ENCODE measurements at places on chromosomes 4 and X.

- DNase-seq = no peak
These were observed 5.5 kb upstream of the USP53 start for GRCh38 chr4:119207051-119207450.

- no peak for DNase-seq
These were observed 41.3 kb downstream of the TMEM131L start for GRCh38 chr4:153507310-153508073.

DNA sequence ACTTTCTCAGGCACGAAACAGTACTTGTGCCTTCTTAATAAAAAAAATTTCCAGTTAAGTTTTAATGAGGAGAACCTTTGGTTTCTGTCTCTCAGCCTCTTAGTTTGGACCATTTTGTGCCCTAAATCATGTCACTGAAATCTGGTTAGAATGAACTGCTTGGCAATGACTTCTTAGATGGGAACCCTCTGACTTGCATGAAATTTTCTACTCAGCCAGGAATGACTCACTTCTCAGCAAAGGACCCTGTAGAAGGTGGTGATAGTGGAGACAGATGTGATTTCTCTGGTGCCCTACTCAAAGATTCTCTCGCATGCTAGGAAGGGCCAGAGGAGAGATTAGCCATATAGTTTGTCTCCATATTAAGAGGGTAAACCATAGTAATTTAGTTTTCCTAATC is 50.5 kb downstream of the RASL11B start:
- DNase-seq = no peak

GRCh38 chr4:145280541-145280940 is 100.2 kb upstream of the OTUD4 start:
- DNase-seq = no peak

DNA sequence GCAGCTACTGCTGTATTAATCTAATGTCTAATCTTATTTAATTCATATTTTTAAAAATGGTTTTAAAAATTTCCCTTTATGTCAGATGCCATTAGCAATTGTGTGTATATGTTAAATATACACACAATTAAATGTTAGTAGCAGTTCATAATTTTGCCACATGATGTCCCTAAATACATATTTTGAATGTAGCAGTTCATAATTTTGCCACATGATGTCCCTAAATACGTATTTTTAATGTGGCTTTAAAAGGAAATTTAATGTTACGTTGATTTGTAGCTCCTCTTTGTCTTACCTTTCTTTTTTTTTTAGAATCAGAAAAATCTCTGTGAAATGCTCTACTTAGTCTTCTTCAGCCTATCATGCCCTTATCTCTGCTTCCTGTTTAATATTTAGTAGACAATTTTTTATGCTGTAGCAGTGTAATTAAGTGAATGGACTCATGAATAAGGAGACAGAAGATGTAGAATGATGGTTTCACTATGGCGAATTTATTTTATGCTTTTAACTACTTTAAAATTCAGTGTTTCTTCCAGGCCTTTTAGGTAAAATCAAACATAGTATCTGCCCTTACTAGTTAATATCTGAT is 26.1 kb downstream of the RBM46 start:
- DNase-seq = no peak

DNA sequence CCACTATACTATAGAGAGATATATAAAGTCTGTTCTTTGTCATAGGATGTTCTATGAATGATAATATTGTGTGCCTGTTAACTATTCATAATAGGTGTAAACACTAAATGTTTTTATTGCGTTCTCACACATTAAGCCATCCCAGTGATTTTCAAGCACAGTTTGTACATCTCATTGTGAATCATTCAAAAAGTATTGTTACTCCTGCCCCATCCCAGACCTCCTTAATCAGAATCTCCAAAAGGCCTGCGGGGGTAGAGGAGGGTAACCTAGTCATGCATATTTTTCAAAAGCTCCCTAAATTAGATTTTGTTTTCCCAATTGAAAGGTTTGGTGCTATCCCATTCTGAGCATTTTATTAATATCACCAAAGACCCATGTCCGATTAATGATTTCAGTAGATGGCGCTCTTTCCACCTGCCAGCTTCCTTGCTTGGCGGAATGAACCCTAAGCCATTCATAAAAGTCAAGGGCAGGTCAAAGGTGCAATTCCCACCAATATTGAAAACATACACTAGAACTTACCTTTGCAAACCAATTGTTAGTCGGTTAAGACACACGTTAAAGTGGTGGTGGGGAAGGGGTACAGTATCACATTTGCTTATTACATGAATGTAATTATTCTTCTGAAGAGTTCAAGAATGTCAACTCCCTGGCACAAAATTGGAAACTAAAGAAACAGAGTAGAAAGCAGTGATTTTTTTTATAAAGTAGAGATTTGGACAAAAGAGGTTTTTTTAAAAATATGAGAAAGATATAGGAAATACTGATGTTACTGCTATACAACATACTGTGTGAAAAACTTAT is 5.8 kb upstream of the TET2 start:
- DNase-seq = no peak

GRCh38 chr4:156628858-156629257 is 342.7 kb downstream of the PDGFC start:
- no peak for DNase-seq

- no peak for DNase-seq
These were observed 39.9 kb upstream of the MAP3K15 start for GRCh38 chrX:19555236-19555635.

DNA sequence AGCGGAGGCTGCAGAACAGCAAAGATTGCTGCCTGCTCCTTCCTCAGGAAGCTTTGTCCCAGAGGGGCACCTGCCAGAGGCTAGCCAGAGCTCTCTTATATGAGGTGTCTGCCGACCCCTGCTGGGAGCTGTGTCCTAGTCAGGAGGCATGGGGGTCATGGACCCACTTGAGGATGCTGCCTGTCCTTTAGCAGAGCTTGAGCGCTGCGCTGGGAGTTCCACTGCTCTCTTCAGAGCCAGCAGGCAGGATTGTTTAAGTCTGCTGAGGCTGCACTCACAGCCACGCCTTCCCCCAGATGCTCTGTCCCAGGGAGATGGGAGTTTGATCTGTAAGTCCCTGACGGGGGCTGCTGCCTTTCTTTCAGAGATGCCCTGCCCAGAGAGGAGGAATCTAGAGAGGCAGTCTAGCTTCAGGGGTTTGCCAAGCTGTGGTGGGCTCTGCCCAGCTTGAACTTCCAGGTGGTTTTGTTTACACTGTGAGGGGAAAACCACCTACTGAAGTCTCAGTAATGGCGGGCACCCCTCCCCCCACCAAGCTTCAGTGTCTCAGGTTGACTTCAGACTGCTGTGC is 10.9 kb downstream of the DCK start:
- peak; percentile 41 for DNase-seq

DNA sequence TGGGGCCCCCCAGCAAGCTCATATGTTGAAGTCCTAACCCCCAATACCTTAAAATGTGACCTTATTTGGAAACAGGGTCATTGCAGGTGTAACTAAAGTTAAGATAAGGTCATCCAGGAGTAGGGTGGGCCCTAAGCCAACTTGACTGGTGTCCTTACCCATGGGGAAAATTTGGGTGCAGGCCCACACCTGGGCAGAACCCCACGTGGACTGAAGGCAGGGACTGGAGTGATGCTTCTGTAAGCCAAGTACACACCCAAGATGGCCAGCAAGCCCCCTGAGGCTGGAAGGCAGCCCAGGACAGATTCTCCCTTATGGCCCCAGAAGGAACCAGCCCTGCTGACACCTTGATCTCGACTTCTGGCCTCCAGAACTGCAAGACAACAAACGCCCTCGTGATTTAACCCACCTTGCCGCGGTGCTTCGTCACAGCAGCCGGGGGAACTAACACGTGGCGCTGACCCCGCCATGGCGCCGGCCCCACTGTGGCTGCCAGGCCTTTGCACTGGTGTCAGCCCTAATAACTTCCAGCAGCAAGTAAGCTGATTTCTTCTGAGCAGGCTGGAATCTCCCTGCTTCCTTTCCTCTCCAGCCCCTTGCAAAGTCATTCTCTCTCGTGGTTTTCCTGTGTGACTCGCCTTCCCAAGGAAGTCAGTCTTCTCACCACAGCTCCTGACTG is 23.2 kb upstream of the MXD4 start:
- DNase-seq = no peak

DNA sequence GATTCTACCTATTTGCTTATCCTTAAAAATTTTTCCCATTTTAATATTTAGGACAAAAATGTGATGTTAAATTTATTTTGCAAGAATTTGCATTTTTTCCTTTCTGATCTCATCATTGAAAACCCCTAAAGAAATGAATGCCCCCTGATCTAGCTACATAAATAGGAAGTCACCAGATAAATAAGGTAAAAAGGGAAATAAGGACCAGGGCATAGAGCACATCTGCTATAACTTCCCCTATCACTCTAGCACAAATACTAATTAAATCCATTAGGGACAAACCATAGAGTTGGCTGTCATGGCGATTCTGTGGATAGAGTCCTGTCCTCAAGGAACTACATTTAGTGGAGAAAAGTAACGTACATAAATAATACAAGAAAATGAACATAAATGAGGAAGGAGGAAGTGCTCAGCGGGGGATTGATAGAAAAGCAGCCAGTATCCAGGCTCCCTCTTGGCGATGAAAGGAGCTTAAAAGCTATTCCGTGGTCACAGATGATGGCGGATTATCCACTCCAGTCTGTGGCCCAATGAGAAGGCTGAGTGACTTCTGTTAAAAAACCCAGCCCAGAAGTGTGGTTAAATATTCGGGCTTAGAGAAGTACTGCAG is 76.9 kb upstream of the RPL34 start:
- no peak for DNase-seq

DNA sequence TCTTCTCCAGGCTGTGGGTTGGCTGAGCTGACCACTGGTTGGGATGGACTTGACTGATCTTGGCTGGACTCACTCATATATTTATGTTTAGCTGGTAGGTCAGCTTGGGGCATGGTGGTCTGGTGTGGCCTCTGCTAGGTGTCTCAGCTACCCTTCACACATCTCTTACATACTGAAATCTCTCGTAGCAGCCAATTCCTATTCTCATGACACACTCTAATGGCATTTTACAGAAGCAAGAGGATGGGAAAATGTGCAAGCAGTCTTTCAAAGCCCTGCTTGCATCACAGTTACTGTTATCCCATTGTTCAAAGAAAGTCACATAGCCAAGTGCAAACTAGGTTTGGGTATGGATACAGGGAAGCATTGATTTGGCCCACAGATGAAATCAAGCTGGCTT is 55.5 kb upstream of the PCDH18 start:
- DNase-seq = no peak

- no peak for DNase-seq
These were observed 3.5 kb downstream of the PCSK1N start for GRCh38 chrX:48831909-48832291.

- no peak for DNase-seq
These were observed 40.7 kb upstream of the MBTPS2 start for GRCh38 chrX:21798677-21799219.

- no peak for DNase-seq
These were observed 805.4 kb upstream of the GALNTL6 start for GRCh38 chr4:171007618-171008390.

GRCh38 chrX:129980001-129980401 is 2.4 kb upstream of the BCORL1 start:
- no peak for DNase-seq

- no peak for DNase-seq
These were observed 226.6 kb downstream of the NSUN7 start for GRCh38 chr4:40976343-40976742.

DNA sequence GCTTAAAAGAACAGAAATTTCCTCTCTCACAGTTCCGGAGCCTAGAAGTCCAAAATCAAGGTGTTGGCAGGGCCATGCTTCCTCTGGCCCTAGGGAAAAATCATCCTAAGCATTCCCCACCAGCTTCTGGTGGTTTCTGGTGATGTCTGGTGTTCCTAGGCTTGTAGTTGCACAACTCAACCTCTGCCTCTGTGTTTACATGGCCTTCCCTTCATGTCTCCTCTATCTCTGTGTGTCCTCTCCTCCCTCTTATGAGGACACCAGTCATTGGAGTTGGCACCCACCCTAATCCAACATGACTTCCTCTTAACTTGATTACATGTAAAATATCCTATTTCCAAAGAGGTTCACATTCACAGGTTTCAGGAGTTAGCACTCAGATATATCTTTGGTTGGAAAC is 15.4 kb downstream of the LRP2BP start:
- no peak for DNase-seq

DNA sequence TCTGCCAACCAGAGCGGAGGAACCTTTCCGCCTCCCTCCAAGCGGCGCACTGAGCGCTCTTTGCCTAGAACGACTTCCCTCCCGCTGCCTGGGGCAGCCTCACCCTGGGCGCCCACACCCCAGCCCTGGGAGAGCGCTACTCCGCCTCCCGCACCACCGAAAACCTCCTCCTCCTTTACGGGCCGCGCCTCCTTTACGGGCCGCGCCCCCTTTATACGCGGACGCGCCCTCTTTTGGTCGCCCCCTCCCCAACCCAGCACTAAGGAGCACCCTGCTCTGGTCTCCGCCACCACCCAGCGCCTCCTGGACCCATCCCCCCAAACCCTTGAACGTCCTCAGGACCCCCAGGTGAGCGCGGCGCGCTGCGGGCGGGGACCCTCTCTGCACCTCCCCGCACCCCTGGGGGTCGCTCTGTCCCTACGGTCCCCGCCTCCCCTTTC is 586 bp upstream of the NSG1 start:
- DNase-seq = no peak

DNA sequence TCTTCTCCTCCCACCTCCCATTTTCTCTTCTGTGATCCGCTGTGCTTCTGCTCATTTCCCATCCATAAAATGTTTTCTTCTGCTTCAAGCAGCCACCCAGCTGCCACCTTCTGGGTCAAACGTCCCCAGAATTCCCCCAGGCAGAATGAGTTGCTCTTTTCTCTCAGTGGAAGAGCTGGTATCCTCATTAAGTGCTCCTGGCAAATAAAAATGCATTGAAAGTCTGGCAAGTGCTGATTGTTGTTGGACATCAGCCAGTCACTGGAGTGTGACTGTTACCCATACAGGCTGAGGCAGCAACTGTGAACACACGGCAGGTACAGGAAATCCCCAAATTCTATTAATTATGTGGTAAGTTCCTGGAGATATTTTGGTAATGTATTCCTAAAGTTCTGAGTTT is 52.6 kb downstream of the LIMCH1 start:
- DNase-seq = no peak

GRCh38 chr4:81221303-81222081 is 6.5 kb upstream of the PRKG2 start:
- no peak for DNase-seq

DNA sequence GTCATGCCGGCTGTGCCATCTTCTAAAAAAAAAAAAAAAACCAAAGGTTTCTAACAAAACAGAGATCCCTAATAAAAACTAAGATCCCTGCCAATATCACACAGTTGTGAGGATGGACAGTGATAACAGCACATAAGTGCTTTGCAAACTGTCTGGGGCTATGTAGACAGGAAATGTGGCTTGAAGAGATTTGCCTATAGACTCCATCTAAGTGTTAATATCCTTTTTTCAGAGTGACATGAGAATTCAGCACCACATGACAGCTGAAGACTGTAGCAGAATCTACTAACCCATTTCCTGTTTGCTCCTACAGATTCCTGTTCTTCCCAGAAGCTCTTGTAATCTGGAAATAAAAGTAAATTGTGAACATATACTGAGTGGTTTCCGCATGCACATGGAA is 215.4 kb downstream of the KDR start:
- no peak for DNase-seq

- no peak for DNase-seq
These were observed 202.2 kb downstream of the TRIML1 start for GRCh38 chr4:188341428-188341827.

Data from stimulated activated CD8-positive, alpha-beta memory T cell treated with anti-CD3 and anti-CD28 coated beads, Interleukin-2, amount 100 ng/mL, for 48 hours (primary cell).